SIG-M5 (cell line): ENCODE measurements at places on chromosomes 1 and 21.

DNA sequence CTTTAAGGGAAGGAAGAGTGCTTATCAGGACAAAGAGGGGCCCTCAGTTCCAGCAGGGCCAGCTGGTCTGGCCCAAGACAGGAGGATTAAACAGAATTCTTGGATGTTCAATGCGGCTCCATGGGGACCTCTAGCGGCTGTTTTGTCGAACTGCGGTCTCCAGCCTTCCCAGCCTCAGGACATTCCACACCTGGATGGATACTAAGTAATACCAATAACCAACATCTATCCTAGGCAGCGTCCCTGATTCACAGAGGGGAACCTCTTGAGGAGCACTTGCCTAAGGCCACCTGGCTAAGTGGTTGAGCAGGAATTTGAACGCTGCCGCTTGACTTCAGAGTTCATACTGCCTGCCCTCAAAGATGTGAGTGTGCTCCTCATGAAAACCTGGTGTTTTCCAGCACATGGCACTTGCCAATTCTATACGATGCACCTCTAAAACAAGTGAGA, 15.5 kb upstream of the CD247 start:
- no peak for DNase-seq

DNA sequence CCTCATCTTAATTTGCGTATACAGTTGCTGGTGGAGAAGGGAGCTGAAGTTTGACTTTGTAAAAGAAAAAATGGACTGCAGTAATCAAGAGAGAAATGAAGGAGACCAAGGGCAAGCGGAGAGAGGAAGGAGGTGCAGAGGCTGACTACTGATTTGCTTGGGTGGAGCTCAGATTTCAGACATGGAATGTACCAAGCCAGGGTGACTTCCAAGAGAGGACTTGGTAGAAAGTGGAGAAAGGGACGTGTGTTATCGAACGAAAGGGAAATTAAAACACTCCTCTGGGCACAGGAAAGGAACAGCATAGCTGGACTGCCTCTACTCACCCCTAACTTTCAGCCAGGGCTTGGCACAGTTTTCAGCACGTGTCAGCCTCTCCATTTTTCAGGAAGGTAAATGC, 15.1 kb upstream of the HEATR1 start:
- no peak for DNase-seq

GRCh38 chr1:4877426-4877825, 223.0 kb downstream of the AJAP1 start:
- DNase-seq = no peak

DNA sequence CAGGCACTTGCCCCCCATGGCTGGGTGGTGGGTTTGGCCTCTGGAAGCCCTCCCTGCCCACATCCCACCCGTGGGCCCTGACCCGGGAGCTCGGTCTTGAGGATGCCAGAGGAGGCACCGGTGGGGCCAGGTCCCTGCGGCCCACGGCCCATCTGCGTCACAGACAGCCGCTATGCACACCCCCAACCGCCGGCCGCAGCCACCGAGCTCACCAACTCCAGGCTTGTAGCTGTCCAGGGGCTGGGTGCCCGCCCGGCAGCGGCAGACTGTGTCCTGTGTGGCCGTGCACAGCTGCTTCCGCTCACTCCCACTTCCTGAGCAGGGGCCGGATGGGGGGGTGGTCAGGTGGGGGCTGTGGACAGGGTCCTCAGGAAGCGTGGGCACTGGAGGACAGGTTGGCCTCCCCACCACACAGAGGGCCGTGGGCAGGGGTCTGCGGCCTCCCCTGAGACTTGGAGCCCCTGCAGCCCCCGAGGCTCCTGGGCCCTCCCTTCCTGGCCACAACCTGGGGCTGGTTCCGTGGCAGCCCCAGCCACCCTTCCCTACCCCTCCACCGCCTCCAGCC, 1.1 kb downstream of the TNFRSF4 start:
- no peak for DNase-seq

DNA sequence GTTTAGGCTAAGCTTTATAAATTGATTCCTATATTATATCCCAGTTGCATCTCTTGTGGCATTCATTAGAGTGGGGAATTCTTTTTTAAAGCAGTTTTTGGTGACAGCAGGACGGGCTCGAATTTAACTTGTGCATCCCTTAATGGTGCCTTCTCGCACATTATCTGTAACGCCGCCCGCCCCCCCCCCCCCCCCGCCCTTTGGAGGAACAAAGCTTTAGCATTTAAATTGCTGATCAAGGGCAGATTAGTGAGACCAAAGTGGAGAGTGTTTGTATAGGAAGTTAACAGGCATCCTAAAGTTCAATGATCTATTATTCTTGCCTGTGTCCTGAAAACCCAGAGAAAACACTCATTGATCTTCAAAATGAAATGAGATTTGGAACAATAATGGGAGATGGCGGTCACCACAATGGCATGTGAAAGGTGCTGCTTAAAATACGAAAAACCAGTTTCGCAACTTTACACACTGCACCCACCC, 2.2 kb downstream of the LMO4 start:
- DNase-seq = no peak

GRCh38 chr1:225757927-225758656, 19.5 kb upstream of the SRP9 start:
- no peak for DNase-seq

DNA sequence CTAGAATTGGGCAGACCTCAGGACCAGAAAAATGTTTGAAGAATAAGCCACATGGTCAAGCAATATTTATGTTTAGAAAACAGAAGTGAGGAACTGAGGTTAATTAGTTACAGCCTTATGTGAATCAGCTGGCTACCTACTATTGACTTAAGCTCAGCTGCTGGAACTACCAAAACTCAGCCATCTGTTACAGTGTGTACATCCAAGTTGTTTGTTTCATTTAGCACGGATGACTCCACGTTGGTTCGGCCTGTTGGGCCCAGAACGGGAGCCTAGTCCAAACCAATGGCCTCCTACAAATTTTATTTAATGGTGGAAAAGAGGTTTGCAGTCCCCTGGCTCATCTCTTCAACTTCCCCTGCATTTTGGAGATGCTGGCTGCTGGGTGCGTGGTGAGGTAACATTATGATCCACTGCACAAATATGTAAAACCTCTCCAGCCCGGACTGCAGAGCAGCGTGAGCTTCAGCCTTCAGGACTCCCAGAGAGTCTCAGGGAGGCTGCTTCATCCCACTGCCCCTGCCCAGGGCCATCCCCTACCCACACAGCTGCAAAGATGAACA, 143.4 kb downstream of the ZZZ3 start:
- no peak for DNase-seq

- no peak for DNase-seq
These were observed 39.3 kb upstream of the WLS start for GRCh38 chr1:68271596-68271995.

DNA sequence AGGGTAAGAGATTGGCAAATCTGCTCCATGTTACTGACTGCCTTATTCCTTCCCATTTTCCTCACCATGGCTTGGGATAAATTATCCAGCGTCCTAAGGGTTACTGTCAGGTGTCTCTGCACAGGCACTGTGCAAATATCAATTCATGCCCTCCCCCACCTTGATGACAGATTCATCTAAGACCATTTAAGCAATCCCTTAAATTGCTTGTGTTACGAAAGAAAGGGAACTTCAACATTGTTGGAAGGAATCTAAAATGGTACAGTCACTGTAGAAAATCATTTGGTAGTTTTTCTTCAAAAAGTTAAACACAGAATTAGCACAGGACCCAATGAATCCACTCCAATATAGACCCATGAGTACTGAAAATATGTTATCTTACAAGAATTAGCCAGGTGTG, 17.6 kb upstream of the MTARC2 start:
- DNase-seq = no peak

- no peak for DNase-seq
These were observed 11.7 kb upstream of the ZNF436 start for GRCh38 chr1:23381233-23381885.

- no peak for DNase-seq
These were observed 194.4 kb upstream of the KAZN start for GRCh38 chr1:14403961-14404645.

- no peak for DNase-seq
These were observed 1.2 kb downstream of the OR2T1 start for GRCh38 chr1:248404024-248404423.

DNA sequence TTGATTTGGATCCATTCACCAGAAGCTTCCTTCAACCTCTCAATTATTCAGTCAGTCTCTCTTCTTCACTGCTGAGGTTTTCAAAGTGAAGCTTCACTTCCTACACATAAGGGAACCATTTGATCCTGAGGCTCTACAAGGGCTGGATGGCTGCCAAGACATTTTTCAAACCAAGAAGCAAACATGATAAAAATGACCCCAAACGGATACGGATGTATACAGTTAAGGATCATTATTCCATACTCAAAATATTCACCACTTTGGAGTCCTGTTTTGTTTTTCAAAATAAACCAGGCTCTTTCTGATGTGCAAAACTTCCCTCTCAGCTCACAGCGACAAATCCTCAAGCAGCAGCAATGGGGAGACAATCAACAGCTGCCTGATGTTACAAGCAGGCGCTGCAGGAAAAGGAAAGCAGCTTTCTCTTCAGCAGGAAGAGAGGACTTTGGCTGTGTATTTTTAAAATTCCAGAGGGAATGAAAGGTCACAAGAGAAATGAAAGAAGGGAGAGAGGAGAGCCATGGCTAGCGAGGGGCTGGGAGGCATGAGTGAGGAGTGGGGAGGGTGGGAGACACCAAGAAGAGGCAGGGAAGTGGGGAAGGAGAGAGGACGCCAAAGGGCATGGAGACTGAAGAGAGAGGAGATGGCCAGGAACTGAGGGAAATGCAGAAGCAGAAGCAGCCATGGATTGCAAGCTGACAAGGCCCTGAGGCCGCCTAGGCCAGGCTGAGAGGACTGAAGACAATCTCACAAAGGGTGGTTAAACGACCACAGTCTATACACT, 145.4 kb downstream of the SLC45A1 start:
- DNase-seq = no peak
